ENCODE measurements at places on chromosomes 3 and 15. TPM values are rescaled to one million over a fixed set of nuclear protein-coding genes. Genes with fewer than 3 reads are reported as not detected.
A peak's percentile ranks its signal among the peaks of the same experiment; 100 is the strongest.

The CMSS1 gene
- 17.9 TPM for total RNA-seq

GRCh38 chr3:168024537-168024941, 71.2 kb downstream of the GOLIM4 start:
- no peak overlapping the region for H3K4me3 ChIP-seq
- peak; percentile 81 for DNase-seq
- peaks cover 83% of the 10 kb centered on the region for H3K36me3 ChIP-seq
- peaks cover 46% of the 10 kb centered on the region for H3K4me1 ChIP-seq

DNA sequence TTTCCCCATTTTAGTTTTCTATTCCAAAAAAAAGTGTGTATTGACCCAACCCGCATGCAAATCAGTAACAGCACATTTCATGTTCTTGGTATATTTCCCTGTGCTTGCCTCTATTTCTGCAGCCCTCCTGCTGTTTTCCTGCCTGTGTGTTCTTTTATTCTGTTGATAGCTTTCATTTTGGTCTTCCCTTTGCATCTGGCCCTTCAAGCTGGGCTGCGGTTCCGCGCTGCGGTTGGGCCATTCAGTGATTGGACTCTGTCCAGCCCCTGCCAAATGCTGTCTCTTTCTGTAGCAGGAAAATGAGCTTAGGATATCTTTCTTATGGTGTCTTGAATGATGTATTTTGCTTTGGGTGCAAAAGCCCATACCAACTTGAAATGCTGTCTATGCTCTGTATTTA, 49.9 kb downstream of the ZNF621 start:
- DNase-seq, result no peak
- H3K27ac ChIP-seq, result no peak overlapping the region
- peaks cover 6% of the 10 kb centered on the region for H3K4me1 ChIP-seq
- H3K36me3 ChIP-seq, result no peaks in the 10 kb centered on the region
- no peak overlapping the region for H3K4me3 ChIP-seq

GRCh38 chr3:172073262-172073915, 34.0 kb downstream of the FNDC3B start:
- peaks cover 39% of the 10 kb centered on the region for H3K4me1 ChIP-seq
- no peaks in the 10 kb centered on the region for H3K27me3 ChIP-seq
- DNase-seq, result no peak

The OXTR gene
- total RNA-seq, result 0.49 TPM

GRCh38 chr3:32577581-32578556, 7.2 kb upstream of the DYNC1LI1 start:
- DNase-seq, result no peak
- peak overlapping the region; percentile 48 for H3K27ac ChIP-seq
- peaks cover 18% of the 10 kb centered on the region for H3K4me1 ChIP-seq
- H3K27me3 ChIP-seq, result no peaks in the 10 kb centered on the region

All from cardiac muscle cell (in vitro differentiated cells and primary cell).